ENCODE measurements at places on chromosomes 3 and 15.

DNA sequence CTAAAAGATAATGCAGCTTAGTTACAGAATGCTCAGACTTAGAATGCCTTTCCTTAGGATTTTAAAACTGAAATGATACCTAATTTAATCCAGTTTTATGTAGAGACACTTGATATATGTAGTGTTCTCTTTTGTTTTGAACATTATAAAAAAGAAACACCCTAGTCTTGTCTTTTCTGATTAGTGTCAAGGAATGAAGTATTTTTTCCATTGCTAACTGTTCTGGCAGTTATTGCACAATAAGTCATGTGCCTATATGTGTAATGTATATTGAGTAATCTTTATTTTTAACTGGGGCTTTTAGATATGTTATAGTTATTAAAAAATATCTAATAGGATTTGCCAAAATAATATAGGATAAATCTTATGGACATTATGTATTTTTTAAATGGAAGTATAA, 4.5 kb downstream of the ARL8B start:
- DNase-seq = no peak

- DNase-seq = no peak
Observed at GRCh38 chr15:85149465-85150129, 167.9 kb downstream of the PDE8A start.

DNA sequence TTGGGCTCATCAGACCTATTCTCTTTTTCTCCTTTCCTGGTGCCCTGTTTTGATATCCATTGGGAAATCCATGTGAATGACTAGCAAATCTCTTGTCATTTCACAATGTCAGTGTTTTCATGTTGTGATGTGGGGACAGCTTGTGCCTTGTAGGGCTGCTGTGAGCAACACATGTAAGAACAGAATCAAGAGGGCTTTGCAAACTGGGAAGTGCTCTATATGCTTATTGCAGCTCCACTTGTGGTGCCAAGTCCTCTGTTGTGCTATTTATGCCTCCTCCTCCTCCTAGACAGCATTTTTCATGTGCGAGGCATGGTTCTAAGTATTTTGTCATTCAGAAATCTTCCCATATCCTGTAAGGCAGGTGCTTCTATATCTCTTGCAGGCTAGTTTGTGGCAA, 56.4 kb downstream of the ZNF621 start:
- DNase-seq = no peak

- no peak for DNase-seq
Observed at GRCh38 chr3:13477943-13478342, 2.2 kb upstream of the HDAC11 start.

DNA sequence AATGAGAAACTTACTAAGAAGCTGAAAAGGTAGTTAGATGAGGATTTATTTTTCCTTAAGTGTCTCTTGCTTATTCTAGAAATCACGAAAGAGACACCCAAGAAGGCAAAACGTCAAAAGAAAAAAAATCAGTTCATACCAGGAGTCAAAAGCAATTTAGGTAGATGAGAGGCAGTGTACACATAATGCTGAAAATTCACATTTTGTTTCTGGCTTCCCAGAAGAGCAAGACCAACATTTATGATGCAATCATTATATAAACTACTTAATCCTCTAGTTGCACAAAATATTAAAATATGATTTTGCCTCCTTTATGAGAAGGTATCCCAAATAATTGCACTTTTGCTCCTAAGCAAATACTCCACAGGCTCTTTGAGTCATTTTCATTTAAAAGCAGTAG, 228.0 kb downstream of the FMN1 start:
- no peak for DNase-seq

- DNase-seq = no peak
Observed at GRCh38 chr3:178504128-178504527, 32.1 kb upstream of the KCNMB2 start.

GRCh38 chr15:39031596-39031995, 467.0 kb upstream of the RASGRP1 start:
- no peak for DNase-seq

- no peak for DNase-seq
Observed at GRCh38 chr15:80401456-80401855, 2.7 kb upstream of the ARNT2 start.

GRCh38 chr3:112474796-112475195, 24.5 kb downstream of the BTLA start:
- DNase-seq = no peak

GRCh38 chr15:32683906-32684584, 33.8 kb upstream of the GREM1 start:
- no peak for DNase-seq

GRCh38 chr3:70889162-70890019, 577.0 kb upstream of the MDFIC2 start:
- no peak for DNase-seq

DNA sequence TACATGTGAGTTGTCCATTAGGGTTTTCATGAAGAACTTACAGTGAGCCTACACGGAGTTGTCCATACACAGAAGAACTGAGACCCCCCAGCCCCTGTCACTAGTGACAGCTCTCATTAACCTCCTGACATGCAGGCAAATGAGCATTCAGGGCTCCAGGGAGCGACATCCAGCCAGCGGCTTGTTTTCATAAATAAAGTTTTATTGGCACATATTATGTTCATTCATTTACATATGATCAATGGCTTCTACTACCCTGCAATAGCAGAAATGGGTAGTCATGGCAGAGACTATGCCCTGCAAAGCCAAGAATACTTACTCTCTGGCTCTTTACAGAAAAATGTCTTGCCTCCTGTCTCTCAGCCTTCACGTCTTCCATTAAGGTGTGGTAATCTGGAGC, 553.5 kb downstream of the EDEM1 start:
- no peak for DNase-seq

DNA sequence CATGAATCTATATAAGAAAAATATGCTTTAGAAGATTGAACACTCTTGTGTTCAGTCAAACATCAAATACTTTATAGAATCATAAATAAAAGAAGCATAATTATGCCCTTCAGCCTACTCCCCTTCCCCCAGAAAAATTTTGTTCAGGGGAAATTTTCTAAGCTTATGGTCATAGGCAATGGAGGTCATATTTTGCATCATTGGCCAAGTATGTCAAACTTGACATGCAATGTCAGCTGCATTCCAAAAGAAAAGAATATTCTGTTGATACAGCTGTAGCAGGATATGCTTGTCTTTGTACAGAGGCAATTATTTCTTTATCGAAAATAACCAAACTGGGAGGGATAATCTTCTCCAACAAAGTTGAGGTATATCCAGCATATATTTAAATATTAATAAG, 328.2 kb downstream of the ZIC1 start:
- no peak for DNase-seq

DNA sequence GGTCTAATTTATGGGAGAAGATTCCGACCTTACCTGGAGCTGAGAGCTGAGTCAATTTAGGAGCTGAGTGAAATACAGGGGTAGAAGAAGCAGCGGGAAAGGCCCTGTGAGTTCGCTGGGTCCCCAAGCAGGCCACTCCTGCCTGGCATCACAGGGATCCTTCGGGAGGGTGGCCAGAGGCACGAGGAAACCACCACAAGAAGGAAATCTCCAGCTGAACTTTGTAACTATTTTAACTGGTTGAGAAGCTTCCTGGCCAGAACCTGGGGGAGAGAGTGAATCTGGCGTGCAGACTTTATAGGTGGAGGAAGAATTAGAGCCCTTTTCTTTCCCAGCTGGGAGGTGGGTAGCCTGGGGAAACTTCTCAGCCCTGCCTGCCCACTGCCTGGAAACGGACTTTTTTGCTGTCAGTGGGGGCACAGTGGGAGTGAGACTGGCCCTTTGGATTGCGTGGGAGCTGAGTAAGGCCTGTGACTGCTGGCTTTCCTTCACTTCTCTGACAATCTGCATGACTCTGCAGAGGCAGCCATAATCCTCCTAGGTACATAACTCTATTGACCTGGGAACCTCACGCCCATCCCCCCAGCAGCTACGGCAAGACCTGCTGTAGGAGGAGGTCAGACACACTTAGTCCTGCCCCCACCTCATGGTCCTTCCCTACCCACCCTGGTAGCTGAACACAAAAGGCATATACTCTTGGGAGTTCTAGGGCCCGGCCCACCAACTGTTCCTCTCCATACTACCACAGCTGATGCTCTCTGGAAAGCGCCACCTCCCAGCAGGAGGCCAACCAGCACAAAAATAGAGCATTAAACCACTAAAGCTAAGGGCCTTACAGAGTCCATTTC, 340.7 kb downstream of the CNTN3 start:
- DNase-seq = no peak

DNA sequence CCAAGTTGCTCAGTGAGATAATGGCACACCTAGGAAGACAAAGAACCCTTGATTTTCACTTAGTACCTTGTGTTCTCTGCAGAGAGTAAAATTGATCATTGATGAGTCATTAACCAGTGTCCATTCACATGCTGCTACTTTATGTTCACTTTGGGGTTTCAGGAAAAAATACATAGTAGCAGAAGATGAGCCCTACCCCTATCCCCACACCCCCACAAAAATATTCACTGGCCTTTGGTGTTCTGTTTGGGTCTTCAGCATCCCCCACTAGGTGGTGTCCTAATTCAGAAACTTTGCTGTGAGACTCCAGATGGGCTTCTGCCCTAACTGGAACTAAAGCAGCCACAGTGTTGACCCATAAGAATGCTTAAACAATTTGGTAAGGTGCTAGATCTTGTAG, 178.8 kb downstream of the KLHL25 start:
- no peak for DNase-seq

All from GM12878 (cell line).